ENCODE measurements at places on chromosomes 11 and 22.
A peak's percentile ranks its signal among the peaks of the same experiment; 100 is the strongest.

DNA sequence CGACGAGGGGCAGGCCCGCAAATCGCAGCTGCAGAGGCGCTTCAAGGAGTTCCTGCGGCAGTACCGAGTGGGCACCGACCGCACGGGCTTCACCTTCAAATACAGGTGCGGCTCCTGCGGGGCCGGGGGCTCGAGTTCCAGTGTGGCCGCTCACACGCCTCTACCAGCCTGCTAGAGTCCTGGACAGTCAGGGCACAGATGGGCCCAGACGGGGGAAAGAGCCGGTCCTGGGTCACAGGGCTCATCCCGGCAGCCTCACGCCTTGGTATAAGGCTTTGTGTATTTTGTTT is 506 bp downstream of the MCM5 start:
- DNase-seq = no peak
- H3K4me3 ChIP-seq = peak overlapping the region; percentile 96
- no peaks in the 10 kb centered on the region for H3K27me3 ChIP-seq
- peaks cover 6% of the 10 kb centered on the region for H3K4me1 ChIP-seq

DNA sequence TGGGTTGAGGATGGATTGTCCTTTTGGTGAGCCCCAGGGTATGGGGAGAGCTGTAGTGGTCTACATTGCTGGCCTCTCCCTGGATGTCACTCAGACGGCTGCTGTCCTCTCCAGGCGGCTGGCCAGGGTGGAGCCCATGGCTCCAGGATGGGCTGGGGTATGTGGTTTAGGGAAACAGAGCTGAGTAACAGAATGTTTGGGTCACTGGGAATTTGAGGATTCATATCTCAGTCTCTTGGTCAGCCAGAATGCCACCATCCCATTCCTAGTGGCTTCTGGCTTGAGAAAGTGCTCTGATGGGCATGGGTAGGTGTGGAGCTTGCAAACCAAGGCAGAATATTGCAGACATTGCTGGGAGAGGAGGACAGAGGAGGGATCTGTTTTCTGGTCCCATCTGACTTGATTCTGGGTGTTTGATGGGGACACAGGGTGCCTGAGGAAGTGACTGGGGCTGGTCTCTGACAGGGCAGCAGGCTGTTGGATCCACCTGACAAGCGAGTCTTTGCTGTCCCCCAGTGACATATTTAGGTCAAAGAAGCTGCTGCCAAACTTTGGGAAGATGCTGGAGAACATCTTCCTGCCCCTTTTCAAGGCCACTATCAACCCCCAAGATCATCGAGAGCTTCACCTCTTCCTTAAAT is 41.4 kb downstream of the AMPD3 start:
- H3K4me3 ChIP-seq = no peak overlapping the region
- no peaks in the 10 kb centered on the region for H3K27me3 ChIP-seq
- no peaks in the 10 kb centered on the region for H3K4me1 ChIP-seq
- peaks cover 85% of the 10 kb centered on the region for H3K36me3 ChIP-seq
- DNase-seq = no peak

DNA sequence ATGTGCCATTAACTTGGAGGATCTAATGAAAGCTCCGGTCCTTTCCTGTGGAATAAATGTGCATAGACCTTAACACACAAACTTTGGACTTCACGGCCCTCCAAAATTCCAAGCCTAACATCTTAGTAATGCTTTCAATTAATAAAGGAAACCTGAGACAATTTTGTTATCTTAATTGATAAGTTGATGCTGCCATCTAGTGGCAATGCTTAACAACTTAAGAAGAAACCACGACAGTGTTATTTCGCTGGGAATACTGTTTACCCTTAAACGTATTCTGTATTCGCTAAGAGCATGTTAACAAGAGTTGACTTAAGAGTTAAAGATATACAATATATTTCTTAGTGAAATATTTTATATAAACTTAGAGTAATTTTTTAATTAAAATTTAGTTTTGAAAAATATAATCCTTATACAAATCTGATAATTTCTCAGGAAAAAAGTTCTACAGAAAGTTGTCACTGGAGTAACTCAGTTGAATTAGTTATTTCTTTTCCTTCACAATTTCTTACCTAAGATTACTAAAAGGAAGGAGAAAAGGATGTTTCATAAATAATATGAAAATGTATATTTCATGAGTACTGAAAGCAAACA is 35.0 kb upstream of the OR9G4 start:
- no peaks in the 10 kb centered on the region for H3K27me3 ChIP-seq
- no peak for DNase-seq
- H3K4me1 ChIP-seq = no peaks in the 10 kb centered on the region
- peak overlapping the region; percentile 4 for H3K4me3 ChIP-seq

DNA sequence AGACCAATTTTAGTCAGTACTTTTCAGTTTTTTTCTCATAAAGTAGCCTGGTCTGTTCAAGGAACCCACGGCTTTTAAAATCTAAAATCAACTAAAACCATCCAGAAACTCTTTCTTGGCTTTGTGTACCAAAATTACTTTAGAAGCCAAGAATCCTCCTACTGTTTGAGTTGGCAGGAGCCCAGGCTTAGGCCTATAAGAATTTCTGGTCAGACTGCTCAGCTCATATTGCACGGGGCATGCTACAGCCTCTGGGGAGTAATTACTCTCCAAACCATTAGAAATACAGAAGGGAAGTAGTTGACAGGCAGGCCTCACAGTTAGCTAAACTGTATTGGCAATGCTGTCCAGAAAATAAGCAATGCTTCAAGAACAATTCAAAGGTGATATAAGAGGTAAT is 1862.9 kb upstream of the RAG2 start:
- no peaks in the 10 kb centered on the region for H3K36me3 ChIP-seq
- no peak overlapping the region for H3K4me3 ChIP-seq
- no peaks in the 10 kb centered on the region for H3K27me3 ChIP-seq
- no peak overlapping the region for H3K27ac ChIP-seq
- DNase-seq = no peak
- H3K4me1 ChIP-seq = no peaks in the 10 kb centered on the region

- H3K4me3 ChIP-seq = no peak overlapping the region
- no peaks in the 10 kb centered on the region for H3K4me1 ChIP-seq
- no peak overlapping the region for H3K27ac ChIP-seq
- DNase-seq = no peak
- H3K36me3 ChIP-seq = no peaks in the 10 kb centered on the region
These were observed 7.3 kb downstream of the LMO2 start for GRCh38 chr11:33884601-33885000.

GRCh38 chr11:68780829-68781228 is 29.5 kb upstream of the TESMIN start:
- H3K4me3 ChIP-seq = no peak overlapping the region
- H3K36me3 ChIP-seq = peaks cover 55% of the 10 kb centered on the region
- no peaks in the 10 kb centered on the region for H3K4me1 ChIP-seq
- DNase-seq = no peak
- H3K27me3 ChIP-seq = no peaks in the 10 kb centered on the region

GRCh38 chr11:104328512-104328907 is 164.6 kb upstream of the PDGFD start:
- no peaks in the 10 kb centered on the region for H3K27me3 ChIP-seq

GRCh38 chr22:24410110-24410856 is 17.1 kb upstream of the ADORA2A start:
- H3K4me1 ChIP-seq = no peaks in the 10 kb centered on the region
- no peak for DNase-seq
- H3K36me3 ChIP-seq = peaks cover 29% of the 10 kb centered on the region
- H3K27me3 ChIP-seq = no peaks in the 10 kb centered on the region
- peak overlapping the region; percentile 4 for H3K27ac ChIP-seq
- H3K4me3 ChIP-seq = no peak overlapping the region

GRCh38 chr11:5603326-5603725 is 6.9 kb downstream of the TRIM6 start:
- DNase-seq = no peak
- H3K36me3 ChIP-seq = no peaks in the 10 kb centered on the region
- no peaks in the 10 kb centered on the region for H3K27me3 ChIP-seq
- H3K27ac ChIP-seq = no peak overlapping the region

- H3K27ac ChIP-seq = no peak overlapping the region
- DNase-seq = no peak
- no peaks in the 10 kb centered on the region for H3K36me3 ChIP-seq
- no peaks in the 10 kb centered on the region for H3K4me1 ChIP-seq
- no peaks in the 10 kb centered on the region for H3K27me3 ChIP-seq
These were observed 219.6 kb downstream of the C11orf87 start for GRCh38 chr11:109641549-109641948.

DNA sequence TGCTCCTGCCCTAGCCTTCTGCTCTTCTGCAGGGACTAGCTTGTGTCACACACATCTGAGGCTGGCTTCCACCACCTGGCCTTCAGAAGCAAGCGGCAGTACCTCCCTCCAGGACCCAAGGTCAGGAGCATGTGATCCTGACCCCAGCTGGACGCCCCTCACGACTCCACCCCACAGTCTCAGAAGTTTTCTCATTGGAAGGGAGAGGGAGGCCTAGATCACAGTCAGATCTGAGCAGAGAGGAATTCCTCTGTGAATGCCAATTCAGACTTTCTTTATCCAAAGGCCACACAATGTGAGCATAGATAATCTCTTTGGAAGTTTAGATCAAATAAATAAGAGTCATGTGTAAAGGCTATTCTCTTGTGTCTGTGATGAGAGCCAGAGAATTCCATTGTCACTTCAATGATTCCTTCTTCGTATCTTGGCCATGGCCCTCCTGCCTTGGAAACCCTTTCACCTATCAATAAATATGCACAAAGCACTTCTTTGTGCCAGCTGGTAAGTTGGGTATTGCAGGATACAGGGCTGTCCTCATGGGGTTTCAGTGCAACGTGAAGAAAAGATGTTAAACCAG is 142.9 kb downstream of the SNX19 start:
- H3K27me3 ChIP-seq = no peaks in the 10 kb centered on the region
- no peak for DNase-seq
- H3K27ac ChIP-seq = no peak overlapping the region
- no peaks in the 10 kb centered on the region for H3K4me1 ChIP-seq
- no peak overlapping the region for H3K4me3 ChIP-seq

DNA sequence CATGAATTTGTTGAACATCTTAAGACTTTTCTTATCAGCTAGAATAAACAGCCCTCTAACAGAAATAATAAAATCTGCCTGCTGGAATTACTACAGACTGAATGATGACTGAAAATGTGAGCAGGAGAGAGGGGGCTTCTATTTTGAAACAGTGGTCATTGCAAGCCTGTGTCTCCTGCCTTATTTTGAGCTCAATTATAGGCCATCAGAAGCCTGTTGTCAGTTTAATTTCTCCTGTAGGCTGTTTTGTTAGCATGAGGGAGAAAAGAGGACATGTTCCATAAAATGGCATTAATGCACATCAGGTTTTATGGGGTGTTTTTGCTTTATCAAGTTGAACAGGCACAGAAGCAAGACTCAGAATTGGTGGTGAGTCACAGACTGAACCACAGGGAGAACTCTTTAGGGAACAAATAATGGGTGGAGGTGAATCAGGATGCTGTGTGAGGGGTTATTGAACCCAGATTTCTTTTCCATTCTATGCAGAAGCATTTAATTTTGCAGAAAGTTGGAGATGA is 129.1 kb downstream of the PARVA start:
- H3K4me3 ChIP-seq = no peak overlapping the region
- H3K27ac ChIP-seq = no peak overlapping the region
- no peaks in the 10 kb centered on the region for H3K27me3 ChIP-seq
- DNase-seq = no peak

DNA sequence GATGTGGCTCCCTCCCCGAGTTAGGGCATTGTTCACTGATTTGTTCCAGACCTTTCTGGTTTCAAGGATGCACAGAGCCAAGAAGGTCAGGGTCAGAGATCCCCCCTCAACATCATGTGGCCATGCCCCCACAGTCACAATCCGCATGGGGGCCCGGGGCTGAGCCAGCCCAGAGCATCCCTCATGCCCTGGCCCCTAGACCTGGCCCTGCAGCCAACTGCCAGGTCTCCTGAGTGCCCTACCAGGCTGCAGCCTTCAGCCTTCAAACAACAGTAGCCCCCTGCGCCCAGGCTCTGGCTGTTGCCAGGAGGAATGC is 142.4 kb downstream of the CRYBB2 start:
- H3K27ac ChIP-seq = no peak overlapping the region
- no peaks in the 10 kb centered on the region for H3K27me3 ChIP-seq
- H3K36me3 ChIP-seq = peaks cover 10% of the 10 kb centered on the region

DNA sequence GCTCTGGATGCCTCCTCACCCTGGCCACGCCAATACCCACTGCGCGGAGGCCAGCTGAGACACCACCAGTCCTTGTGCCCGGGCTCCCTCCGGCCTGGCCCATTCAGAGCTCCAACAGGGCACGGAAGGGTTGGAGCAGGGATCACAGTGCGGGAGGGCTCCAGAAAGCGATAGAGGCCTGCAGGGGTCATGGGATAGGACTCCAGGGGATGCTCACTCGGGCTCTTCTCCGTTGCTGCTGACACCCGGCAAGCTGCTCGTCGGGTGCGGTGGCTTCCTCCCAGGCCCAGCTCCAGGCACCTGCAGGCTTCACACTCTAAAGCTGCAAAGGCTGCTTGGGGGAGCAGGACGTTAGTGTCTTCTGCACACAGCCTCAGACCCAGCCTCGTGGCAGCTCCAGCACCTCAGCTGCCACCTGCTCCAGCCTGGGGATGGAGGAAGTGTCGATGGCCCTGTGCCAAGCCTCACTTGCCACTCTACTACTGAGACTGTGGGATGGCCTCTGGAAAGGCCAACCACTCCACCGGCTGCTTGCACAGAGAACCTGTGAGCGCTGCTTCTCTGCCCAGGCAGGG is 10.6 kb downstream of the WNT7B start:
- H3K27me3 ChIP-seq = peaks cover 20% of the 10 kb centered on the region
- no peak overlapping the region for H3K4me3 ChIP-seq
- H3K27ac ChIP-seq = no peak overlapping the region
- peaks cover 7% of the 10 kb centered on the region for H3K4me1 ChIP-seq
- H3K36me3 ChIP-seq = no peaks in the 10 kb centered on the region

DNA sequence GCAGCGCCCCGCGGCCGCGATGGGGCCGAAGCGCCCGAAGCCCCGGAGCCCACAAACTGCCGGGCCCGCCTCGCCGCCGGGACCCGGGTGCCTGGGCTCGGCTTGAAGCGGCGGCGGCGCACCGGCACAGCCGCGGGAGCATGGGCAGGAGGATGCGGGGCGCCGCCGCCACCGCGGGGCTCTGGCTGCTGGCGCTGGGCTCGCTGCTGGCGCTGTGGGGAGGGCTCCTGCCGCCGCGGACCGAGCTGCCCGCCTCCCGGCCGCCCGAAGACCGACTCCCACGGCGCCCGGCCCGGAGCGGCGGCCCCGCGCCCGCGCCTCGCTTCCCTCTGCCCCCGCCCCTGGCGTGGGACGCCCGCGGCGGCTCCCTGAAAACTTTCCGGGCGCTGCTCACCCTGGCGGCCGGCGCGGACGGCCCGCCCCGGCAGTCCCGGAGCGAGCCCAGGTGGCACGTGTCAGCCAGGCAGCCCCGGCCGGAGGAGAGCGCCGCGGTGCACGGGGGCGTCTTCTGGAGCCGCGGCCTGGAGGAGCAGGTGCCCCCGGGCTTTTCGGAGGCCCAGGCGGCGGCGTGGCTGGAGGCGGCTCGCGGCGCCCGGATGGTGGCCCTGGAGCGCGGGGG is 346 bp downstream of the FJX1 start:
- peaks cover 25% of the 10 kb centered on the region for H3K27me3 ChIP-seq
- no peak overlapping the region for H3K27ac ChIP-seq
- no peaks in the 10 kb centered on the region for H3K36me3 ChIP-seq
- H3K4me3 ChIP-seq = peak overlapping the region; percentile 46
- no peak for DNase-seq
- peaks cover 18% of the 10 kb centered on the region for H3K4me1 ChIP-seq

GRCh38 chr11:48001438-48002021 is 21.2 kb downstream of the PTPRJ start:
- DNase-seq = peak; percentile 79
- H3K4me3 ChIP-seq = no peak overlapping the region
- H3K36me3 ChIP-seq = no peaks in the 10 kb centered on the region
- peaks cover 70% of the 10 kb centered on the region for H3K4me1 ChIP-seq

- H3K4me3 ChIP-seq = no peak overlapping the region
- no peak for DNase-seq
- no peak overlapping the region for H3K27ac ChIP-seq
- peaks cover 4% of the 10 kb centered on the region for H3K4me1 ChIP-seq
These were observed 6.3 kb downstream of the HTATIP2 start for GRCh38 chr11:20369826-20370225.

Measured in effector memory CD4-positive, alpha-beta T cell (primary cell).